ENCODE measurements at places on chromosomes 6 and 20.

- no peak for DNase-seq
Observed at GRCh38 chr6:169188475-169188874, 65.2 kb downstream of the THBS2 start.

DNA sequence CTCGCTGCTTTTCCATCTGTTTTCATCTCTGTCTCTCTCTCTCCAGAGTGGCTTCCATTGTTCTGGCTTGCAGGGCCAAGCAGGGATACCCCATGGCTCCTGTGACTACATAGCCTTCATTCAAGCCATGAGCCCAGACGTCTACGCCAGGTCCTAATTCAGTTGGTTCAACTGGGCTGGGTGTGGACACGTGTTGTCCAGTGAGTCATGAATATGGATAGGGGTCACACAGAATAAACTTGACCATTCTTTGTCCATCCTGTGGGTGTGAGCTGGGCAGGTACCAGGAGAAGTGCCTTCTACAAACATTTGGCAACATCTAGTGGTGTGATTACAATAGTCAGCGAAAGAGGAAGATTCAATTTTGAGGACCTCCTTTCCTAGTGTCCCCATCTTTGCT lies 96.9 kb upstream of the ARMC2 start:
- DNase-seq: no peak

GRCh38 chr6:99014061-99014460 lies 66.3 kb upstream of the FBXL4 start:
- no peak for DNase-seq

DNA sequence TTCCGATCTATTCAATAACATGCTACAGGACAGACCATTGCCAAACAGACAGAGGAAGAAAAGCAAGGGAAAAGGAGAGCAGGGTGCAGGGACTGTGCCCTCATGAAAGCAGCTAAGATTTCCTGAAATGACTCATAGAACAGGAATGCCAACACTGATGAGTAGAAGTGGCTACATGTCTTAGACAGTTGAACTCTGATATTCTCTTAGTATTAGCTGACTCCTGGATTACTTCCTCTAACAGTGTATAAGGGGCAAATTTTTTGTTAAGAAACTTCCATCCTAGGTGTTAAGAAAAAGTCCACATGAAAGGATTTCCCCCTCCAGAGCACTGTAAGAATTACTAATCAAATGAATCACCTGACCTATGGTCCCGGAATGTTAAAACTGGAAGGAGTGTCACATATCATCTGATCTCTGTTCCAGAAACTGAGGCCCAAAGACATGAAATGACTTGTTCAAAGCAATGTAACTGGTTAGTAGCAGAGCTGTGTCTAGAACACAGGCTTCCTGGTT lies 224.9 kb downstream of the IBTK start:
- DNase-seq: no peak

- no peak for DNase-seq
Observed at GRCh38 chr20:32796981-32797451, 22.7 kb upstream of the MAPRE1 start.

DNA sequence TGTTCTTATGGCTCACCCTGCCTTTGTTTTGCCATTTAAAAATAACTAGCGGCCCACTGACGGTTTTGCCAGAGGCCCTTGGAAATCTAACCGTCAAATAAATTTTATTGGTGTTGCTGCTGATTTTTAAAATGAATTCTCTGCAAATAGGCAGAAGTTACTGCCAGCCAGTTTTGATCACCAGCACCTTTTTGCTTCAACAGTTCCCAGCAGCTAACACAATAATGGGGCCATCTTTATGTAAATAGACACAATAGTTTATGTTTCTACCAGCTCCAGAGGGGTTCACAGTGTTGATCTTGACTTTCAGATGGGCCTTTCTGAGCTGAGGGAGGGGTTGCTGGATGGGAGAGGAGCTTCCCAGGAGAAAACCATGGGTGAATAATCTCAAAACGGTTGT lies 11.2 kb downstream of the CD83 start:
- DNase-seq: no peak
